ENCODE measurements at places on chromosomes 6 and 20. TPM values are rescaled to one million over a fixed set of nuclear protein-coding genes. Genes with fewer than 3 reads are reported as not detected.

The CGAS gene
- total RNA-seq: 5.7 TPM

The RNF182 gene
- under 0.01 TPM for total RNA-seq

The ZNF341 gene
- total RNA-seq: 1.1 TPM

The WFDC8 gene
- total RNA-seq: not detected

The HDGFL1 gene
- not detected for total RNA-seq

The BPIFA1 gene
- total RNA-seq: not detected

The CD93 gene
- total RNA-seq: 442 TPM

The FNDC11 gene
- total RNA-seq: 0.94 TPM

The PLCG1 gene
- 203 TPM for total RNA-seq

The KIF6 gene
- not detected for total RNA-seq

The TBXT gene
- total RNA-seq: not detected

The PTK6 gene
- under 0.01 TPM for total RNA-seq
